ENCODE measurements at places on chromosomes 7 and 10. TPM values are rescaled to one million over a fixed set of nuclear protein-coding genes. Genes with fewer than 3 reads are reported as not detected.
A peak's percentile ranks its signal among the peaks of the same experiment; 100 is the strongest.

Gene WNT2
- not detected for total RNA-seq

Gene SPAM1
- total RNA-seq, result not detected

Gene PSD
- total RNA-seq, result 3.5 TPM

Gene DNA2
- total RNA-seq, result 5.2 TPM

Gene PRSS37
- not detected for total RNA-seq

Gene GPR146
- total RNA-seq, result 26.5 TPM

DNA sequence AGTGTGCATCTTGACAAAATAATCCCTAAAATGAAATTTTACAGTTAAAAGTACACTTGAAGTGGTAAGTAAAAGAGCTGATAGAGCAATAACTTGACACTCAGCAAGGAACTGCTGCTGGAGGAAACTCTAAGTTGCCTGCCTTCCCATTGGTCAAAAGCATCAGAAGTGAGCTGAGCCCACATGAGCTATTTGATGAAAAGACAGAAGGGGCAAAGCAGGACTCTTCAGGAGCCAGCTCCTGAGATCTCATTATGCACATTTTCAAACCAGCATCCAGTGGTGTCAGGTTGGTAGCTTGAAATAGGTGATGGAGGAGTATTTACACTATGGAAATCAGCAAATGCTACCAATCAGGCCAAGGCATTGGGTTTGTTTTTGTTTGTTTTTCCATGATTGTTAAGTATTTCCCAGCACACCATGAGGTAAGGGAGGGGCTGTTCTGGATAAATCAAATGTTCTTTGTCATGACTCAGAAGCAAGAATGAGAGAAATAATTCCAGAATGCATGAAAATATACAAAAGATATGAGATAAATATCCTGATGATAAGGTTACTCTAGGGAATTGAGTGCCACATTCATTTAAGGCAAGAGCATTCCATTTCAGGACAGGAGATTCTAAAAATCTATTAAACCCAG, 316.6 kb downstream of the SNX13 start:
- H3K27me3 ChIP-seq, result no peaks in the 10 kb centered on the region
- H3K4me1 ChIP-seq, result no peaks in the 10 kb centered on the region
- no peak overlapping the region for H3K27ac ChIP-seq
- no peaks in the 10 kb centered on the region for H3K36me3 ChIP-seq
- H3K4me3 ChIP-seq, result no peak overlapping the region

GRCh38 chr7:116165717-116166116, 44.6 kb upstream of the TES start:
- H3K4me3 ChIP-seq, result no peak overlapping the region
- no peak for DNase-seq
- H3K27ac ChIP-seq, result no peak overlapping the region
- no peaks in the 10 kb centered on the region for H3K4me1 ChIP-seq
- H3K27me3 ChIP-seq, result no peaks in the 10 kb centered on the region

- no peak for DNase-seq
- H3K27ac ChIP-seq, result no peak overlapping the region
- no peaks in the 10 kb centered on the region for H3K27me3 ChIP-seq
- no peak overlapping the region for H3K4me3 ChIP-seq
- no peaks in the 10 kb centered on the region for H3K36me3 ChIP-seq
- no peaks in the 10 kb centered on the region for H3K4me1 ChIP-seq
Measured at GRCh38 chr10:3180355-3181025, 7.9 kb upstream of the PITRM1 start.

- H3K27ac ChIP-seq, result no peak overlapping the region
- no peaks in the 10 kb centered on the region for H3K4me1 ChIP-seq
- H3K36me3 ChIP-seq, result no peaks in the 10 kb centered on the region
Measured at GRCh38 chr10:85032981-85033380, 704.6 kb downstream of the CCSER2 start.

- DNase-seq, result no peak
- H3K27ac ChIP-seq, result no peak overlapping the region
- H3K27me3 ChIP-seq, result no peaks in the 10 kb centered on the region
- H3K4me1 ChIP-seq, result no peaks in the 10 kb centered on the region
- no peaks in the 10 kb centered on the region for H3K36me3 ChIP-seq
- no peak overlapping the region for H3K4me3 ChIP-seq
Measured at GRCh38 chr7:78542541-78542940, 744.0 kb downstream of the PHTF2 start.

GRCh38 chr10:90417029-90417428, 440.8 kb downstream of the HTR7 start:
- H3K27ac ChIP-seq, result no peak overlapping the region
- no peak for DNase-seq
- H3K27me3 ChIP-seq, result no peaks in the 10 kb centered on the region

GRCh38 chr10:98509745-98510144, 63.0 kb upstream of the HPS1 start:
- H3K36me3 ChIP-seq, result no peaks in the 10 kb centered on the region
- no peaks in the 10 kb centered on the region for H3K4me1 ChIP-seq
- H3K4me3 ChIP-seq, result no peak overlapping the region
- DNase-seq, result no peak

- H3K4me1 ChIP-seq, result no peaks in the 10 kb centered on the region
- no peak overlapping the region for H3K27ac ChIP-seq
- H3K4me3 ChIP-seq, result no peak overlapping the region
- no peak for DNase-seq
- H3K27me3 ChIP-seq, result no peaks in the 10 kb centered on the region
Measured at GRCh38 chr10:118901906-118902305, 127.6 kb upstream of the NANOS1 start.

GRCh38 chr7:96598421-96598820, 111.2 kb downstream of the SEM1 start:
- no peak overlapping the region for H3K4me3 ChIP-seq
- H3K4me1 ChIP-seq, result no peaks in the 10 kb centered on the region
- H3K27ac ChIP-seq, result no peak overlapping the region
- H3K36me3 ChIP-seq, result no peaks in the 10 kb centered on the region
- DNase-seq, result no peak

- DNase-seq, result no peak
- H3K4me1 ChIP-seq, result no peaks in the 10 kb centered on the region
- H3K27ac ChIP-seq, result no peak overlapping the region
- H3K36me3 ChIP-seq, result no peaks in the 10 kb centered on the region
- H3K4me3 ChIP-seq, result no peak overlapping the region
Measured at GRCh38 chr7:132130497-132130896, 445.8 kb downstream of the PLXNA4 start.

GRCh38 chr10:85170026-85170425, 841.6 kb downstream of the CCSER2 start:
- H3K27ac ChIP-seq, result no peak overlapping the region
- no peaks in the 10 kb centered on the region for H3K27me3 ChIP-seq
- no peak overlapping the region for H3K4me3 ChIP-seq

DNA sequence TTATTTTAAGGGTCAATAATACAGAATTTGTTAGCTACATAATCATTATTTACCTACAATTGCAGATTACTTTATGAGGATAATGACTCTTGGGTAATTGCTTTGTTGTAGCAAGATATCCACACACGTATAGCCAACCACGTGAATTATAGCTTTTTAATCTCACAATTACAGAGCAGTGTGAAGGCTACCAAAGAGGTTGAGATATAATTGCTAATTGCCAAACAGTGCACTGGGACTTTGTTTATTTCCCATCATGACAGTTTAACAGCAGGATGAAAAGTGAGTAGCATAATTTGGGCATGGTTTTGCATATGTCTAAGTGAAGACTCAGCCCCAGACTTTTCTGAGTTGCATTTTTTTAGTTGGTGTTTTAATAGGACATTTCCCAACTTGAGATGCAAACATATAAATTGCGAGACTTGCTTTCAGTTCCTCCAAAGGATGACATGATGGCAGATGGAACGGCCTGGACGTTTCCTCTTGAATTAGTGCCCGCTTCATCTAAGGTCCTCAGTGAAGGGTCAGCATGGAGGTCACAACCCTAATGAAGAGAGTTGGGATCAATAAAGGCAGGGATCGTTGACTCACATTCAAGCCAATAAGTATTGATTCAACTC, 180.7 kb upstream of the GPR26 start:
- no peaks in the 10 kb centered on the region for H3K36me3 ChIP-seq
- H3K27me3 ChIP-seq, result no peaks in the 10 kb centered on the region
- H3K27ac ChIP-seq, result no peak overlapping the region
- no peak for DNase-seq

DNA sequence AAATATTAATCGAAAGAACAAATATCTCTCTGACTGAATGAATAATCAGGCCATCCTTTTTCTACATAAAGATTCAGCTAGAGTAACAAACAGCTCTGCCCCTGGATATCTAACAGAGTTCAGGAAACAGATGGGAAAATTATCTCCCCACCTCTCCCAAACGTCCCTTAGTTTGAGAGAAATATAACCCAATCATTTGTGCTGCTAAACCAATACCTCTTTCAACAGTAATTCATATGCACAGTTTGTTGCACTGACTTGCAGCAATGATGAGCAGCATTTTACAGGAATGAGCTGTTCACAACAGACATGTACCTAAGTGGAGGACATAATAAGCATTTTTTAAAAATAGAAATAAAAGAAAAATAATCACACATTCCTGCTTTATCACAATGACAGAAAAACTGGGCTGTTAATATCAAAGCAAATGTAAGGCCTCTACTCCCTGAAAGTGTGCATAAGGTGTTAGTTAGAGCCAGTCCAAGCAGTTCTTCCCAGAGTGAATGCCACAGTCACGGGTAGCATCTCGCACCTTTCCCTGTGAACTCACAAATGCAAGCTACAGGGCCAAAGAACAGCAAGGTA, 2.3 kb downstream of the CREB3L2 start:
- H3K4me1 ChIP-seq, result peaks cover 11% of the 10 kb centered on the region
- H3K27ac ChIP-seq, result no peak overlapping the region
- peaks cover 5% of the 10 kb centered on the region for H3K36me3 ChIP-seq
- DNase-seq, result no peak

- H3K27me3 ChIP-seq, result no peaks in the 10 kb centered on the region
- H3K27ac ChIP-seq, result no peak overlapping the region
- no peak overlapping the region for H3K4me3 ChIP-seq
- peaks cover 6% of the 10 kb centered on the region for H3K4me1 ChIP-seq
Measured at GRCh38 chr10:31756729-31757110, 171.9 kb downstream of the ARHGAP12 start.

GRCh38 chr7:129482781-129483180, 19.6 kb upstream of the SMKR1 start:
- H3K27ac ChIP-seq, result no peak overlapping the region
- no peak for DNase-seq
- no peaks in the 10 kb centered on the region for H3K4me1 ChIP-seq
- no peak overlapping the region for H3K4me3 ChIP-seq
- H3K27me3 ChIP-seq, result no peaks in the 10 kb centered on the region

DNA sequence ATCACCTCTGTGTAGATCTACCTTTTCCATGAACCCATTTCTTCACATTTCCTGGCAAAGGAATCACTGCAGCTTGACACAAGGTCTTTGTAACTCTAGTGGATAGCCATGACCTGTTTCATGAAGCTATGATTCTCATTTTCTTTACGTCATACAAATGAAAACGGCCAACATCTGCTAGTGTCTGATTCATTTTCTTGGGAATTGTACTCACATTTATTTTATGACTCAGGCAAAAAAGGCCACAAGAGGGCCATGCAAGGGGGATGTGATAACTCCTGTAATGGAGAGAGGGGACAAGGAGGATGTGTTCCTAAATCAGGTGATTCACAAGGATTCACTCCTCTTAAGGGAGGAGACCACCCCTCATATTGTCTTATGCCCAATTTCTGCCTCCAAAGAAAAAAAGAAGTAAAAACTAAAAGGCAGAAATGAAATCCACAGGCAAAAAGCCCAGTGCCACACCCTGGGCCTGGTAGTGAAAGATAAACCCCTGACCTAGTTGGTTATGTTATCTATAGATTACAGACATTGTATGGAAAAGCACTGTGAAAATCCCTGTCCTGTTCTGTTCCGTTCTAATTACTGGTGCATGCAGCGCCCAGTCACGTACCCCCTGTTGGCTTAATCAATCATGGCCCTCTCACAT, 249.9 kb downstream of the IPMK start:
- no peaks in the 10 kb centered on the region for H3K4me1 ChIP-seq
- H3K27me3 ChIP-seq, result no peaks in the 10 kb centered on the region
- H3K4me3 ChIP-seq, result no peak overlapping the region
- DNase-seq, result no peak

DNA sequence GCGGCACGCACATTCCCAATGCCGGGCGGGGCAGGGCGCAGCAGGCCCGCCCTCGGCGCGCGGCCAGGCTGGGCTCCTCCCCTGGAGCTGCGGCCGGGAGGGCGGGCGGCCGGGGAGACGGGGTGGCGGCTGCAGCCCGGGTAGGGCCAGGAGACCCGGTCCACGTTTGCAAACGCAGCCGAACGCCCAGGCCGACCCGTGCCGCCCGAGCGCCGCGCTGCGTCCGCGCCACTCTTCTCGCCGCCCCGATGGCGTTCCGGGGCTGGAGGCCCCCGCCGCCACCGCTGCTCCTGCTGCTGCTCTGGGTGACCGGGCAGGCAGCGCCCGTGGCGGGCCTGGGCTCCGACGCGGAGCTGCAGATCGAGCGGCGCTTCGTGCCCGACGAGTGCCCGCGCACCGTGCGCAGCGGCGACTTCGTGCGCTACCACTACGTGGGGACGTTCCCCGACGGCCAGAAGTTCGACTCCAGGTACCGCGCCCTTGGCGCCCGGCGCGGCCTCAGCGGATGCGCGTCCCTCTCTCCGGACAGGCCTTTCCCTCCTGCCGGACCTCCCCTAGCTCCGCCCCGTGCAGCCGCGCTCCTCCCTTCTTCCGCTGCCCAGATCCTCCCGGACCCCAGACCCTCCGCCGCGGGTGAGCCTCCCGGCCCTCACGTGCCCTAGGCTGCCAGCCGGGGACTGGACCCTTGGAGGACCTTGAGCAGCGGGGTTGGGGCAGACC, at the start of gene FKBP9:
Gene FKBP9 (plus strand): TSS at position 115 of the 720 bp plus-strand sequence. CDS start 134 bp downstream, at position 249.
- no peaks in the 10 kb centered on the region for H3K4me1 ChIP-seq
- peak within 1 kb of the TSS; percentile 20 for H3K4me3 ChIP-seq
- DNase-seq, result no peak
- H3K27ac ChIP-seq, result no peak within 1 kb of the TSS
- no peaks in the 10 kb centered on the region for H3K27me3 ChIP-seq

GRCh38 chr10:63896992-63897391, 375.8 kb downstream of the REEP3 start:
- H3K27ac ChIP-seq, result no peak overlapping the region
- no peak for DNase-seq
- H3K36me3 ChIP-seq, result no peaks in the 10 kb centered on the region
- H3K4me1 ChIP-seq, result no peaks in the 10 kb centered on the region
- no peak overlapping the region for H3K4me3 ChIP-seq
- H3K27me3 ChIP-seq, result no peaks in the 10 kb centered on the region

DNA sequence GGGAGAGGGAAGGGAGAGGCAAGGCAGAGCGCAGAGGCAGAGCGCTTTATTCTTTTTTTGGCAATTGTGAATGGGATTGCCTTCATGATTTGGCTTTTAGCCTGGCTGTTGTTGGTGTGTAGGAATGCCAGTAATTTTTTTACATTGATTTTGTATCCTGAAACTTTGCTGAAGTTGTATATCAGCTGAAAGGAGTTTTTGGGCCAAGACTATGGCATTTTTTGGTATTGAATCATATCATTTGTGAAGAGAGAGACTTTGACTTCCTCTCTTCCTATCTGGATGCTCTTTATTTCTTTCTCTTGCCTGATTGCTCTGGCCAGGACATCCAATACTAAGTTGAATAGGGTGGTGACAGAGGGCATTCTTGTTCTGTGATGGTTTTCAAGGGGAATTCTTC, 291.3 kb downstream of the REEP3 start:
- no peaks in the 10 kb centered on the region for H3K36me3 ChIP-seq
- H3K4me1 ChIP-seq, result no peaks in the 10 kb centered on the region
- H3K4me3 ChIP-seq, result no peak overlapping the region

Measured in naive thymus-derived CD4-positive, alpha-beta T cell (primary cell).